ENCODE measurements at places on chromosomes 16 and 17.

DNA sequence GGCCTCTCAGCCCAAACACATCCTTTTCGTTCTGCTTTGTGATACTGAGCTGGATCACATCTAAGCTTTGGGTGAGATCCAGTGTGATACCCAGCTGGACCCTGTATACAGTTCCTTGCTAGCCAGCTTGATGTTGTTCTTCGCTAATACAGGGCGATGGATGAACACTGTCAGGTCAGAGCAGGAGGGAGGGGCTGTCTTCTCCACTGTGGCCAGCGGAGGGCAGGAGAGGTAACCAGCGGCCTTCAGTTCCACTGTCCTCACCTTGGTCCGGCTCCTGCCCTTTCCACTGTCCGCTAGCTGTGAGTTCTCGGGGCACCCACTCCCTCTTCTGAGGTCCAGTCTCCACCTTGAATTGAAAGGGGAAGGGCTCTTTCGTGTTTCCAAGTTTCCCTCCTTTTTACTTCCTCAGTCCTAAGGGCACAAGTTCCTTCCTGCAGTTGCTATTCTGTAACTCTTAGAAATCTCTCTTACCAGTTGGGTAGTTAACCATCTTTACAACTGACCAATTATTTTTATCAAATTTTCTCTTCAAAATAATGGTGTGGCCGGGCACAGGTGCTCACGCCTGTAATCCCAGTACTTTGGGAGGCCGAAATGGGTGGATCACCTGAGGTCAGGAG is 3.0 kb upstream of the ZNF213 start:
- DNase-seq: peak; percentile 47

- DNase-seq: no peak
Observed at GRCh38 chr16:77840673-77841501, 52.5 kb downstream of the VAT1L start.

DNA sequence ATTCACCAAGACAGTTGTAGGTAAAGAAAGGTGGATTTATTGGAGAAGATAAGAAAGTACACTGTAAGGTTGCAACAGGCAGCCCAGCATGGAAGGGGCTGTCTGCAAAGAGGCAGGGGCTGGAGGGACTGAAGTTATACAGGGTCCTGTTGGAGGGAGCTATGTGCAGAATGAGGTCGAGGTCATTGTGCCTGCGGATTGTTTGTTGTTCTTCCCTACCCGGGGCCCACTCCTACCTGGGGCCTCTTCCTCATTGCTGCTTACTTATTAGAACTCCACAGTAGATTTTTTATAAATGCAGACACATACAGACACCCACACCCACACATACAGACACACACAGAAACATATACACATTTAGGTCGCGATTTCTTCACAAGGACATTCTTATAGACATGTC is 466.2 kb downstream of the MAF start:
- DNase-seq: no peak

- peak; percentile 69 for DNase-seq
Observed at GRCh38 chr16:58732545-58733247, 1.4 kb downstream of the GOT2 start.

DNA sequence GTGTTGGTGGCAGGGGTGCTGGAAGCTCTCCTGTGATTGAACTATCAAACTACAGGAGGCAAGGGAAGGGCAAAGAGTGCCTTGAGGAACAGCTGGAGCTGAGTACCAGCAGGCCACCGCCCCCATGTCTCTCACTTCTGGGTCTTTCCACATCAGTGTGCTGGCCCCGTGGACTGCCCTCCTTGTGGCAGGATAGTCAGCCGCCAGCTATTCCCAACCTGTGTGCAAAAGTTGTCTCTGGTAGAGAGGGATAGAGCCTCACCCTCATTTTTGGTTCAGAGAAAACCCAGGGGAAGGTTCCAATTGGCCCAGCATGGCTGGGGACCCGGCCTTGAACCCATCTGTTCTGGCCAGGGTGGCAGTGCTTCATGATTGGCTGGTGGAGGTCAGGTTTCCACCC is 211.8 kb downstream of the IRF8 start:
- no peak for DNase-seq

- DNase-seq: no peak
Observed at GRCh38 chr17:5715478-5715877, 131.2 kb upstream of the NLRP1 start.

DNA sequence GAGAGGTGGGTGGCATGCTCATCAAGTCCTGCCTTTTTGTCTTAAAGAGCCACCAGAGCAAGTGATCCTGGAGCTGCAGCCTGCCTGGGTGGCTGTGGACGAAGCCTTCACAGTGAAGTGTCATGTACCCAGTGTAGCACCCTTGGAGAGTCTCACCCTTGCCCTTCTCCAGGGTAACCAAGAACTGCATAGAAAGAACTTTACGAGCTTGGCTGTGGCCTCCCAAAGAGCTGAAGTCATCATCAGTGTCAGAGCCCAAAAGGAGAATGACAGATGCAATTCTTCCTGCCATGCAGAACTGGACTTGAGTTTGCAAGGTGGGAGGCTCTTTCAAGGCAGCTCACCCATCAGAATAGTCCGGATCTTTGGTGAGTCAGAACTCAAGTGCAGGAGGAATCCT is 14.2 kb downstream of the CSH2 start:
- no peak for DNase-seq

DNA sequence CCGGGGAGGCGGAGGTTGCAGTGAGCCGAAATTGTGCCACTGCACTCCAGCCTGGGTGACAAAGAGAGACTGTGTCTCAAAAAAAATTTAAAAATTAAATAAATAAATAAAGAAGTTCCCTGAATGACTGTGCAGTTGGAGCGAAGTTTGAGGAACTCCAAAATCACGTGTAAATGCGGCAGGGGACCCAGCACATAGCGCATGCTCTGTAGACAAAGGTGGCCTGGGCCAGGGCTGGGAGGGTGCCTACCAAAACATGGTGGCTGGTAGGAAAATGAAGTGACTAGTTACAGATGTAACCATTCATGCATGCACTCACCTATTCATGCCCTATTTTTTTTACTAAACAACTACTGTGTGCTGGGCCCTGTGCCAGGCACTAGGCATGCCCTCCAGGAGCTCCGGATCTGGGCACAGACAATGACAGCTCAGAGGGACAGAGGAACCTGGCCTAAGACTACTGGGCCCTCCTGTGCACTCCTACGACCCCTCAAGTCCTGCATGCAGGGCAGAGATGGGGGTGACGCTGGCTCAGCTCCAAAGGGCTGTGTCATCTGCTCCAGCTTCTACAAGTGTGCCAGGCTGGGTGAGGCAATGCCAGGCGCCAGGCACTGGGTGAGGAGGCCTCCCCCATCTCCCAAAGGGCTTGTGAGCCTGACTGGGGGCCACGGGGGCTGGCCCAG is 65.3 kb downstream of the RMI2 start:
- DNase-seq: no peak

- no peak for DNase-seq
Observed at GRCh38 chr17:35554668-35555067, 6.0 kb downstream of the SLFN14 start.

- no peak for DNase-seq
Observed at GRCh38 chr17:56424543-56425044, 168.9 kb upstream of the NOG start.

GRCh38 chr17:29659155-29659554 is 36.4 kb upstream of the CORO6 start:
- peak; percentile 16 for DNase-seq

GRCh38 chr16:81004646-81005353 is 1.9 kb downstream of the CMC2 start:
- peak; percentile 71 for DNase-seq
